ENCODE measurements at places on chromosomes 3 and 15.
A peak's percentile ranks its signal among the peaks of the same experiment; 100 is the strongest.

DNA sequence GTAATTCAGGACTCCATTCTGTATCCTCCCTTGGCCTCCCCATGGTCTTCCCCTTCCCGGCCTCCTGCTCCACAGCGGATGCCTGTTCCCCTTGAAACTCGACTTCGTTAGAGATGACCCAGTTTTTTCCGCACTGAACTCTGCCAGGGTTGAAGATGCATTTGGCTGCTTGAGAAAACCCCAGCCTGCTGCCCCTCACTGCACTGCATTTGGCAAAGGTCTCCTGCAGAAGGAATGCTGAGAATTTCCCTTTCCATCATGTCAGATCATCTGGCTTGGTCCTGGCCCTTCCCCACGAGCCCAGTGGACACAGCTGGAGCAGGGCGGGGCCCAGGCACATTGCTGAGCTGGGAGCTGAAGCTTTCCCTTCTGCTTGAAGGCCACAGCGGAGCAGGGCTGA lies 37.6 kb upstream of the RGMA start:
- peak; percentile 89 for DNase-seq

- DNase-seq, result no peak
Measured at GRCh38 chr3:11720917-11721411, 77.2 kb upstream of the VGLL4 start.

- DNase-seq, result no peak
Measured at GRCh38 chr3:81995329-81995728, 233.9 kb upstream of the GBE1 start.

GRCh38 chr3:37054370-37054769 lies 61.1 kb downstream of the MLH1 start:
- DNase-seq, result no peak

DNA sequence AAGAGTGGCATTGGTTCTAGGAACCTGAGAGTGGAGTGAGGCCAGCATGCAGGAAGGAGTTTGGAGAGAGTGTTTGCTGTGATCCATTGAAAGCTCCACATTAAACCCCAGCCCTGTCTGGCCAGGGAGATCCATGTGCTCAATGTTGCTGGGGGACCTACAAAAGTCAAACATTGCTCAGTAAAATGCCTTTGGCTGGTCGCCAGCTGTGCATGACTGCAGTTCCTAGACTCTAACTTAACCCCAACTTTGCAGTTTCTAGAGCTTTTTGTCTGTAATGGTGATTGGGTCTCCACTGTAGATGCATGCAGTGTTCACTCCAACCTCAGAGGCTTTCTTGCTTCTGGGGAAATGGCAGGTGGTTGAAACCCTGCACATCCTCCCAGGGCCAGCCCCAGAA lies 99.7 kb upstream of the ABHD17C start:
- DNase-seq, result peak; percentile 11

- no peak for DNase-seq
Measured at GRCh38 chr3:196096382-196096953, 14.6 kb upstream of the TFRC start.

- no peak for DNase-seq
Measured at GRCh38 chr3:81003817-81004216, 757.6 kb downstream of the GBE1 start.

GRCh38 chr15:67999320-68000100 lies 54.6 kb upstream of the PIAS1 start:
- DNase-seq, result no peak

GRCh38 chr3:43747641-43748040 lies 56.9 kb downstream of the ABHD5 start:
- DNase-seq, result no peak

DNA sequence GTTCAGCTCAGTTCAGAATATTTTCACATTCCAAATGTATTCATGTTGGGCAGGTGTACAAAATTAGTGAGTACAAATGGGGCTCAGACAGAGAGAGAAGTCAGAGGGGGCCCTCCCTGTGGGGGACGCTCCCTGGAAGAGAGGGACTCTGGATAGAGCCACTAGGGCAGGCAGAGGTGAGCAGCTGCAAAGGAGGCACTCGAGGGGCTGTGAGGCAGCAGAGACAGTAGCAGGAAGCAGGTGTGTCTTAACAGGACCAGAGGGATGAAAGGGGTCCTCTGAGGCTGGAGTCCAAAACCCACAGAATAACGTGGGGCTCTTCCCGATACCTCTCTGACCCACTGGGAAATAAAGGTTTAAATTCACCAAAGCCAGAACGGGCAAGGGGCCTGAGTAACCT lies 127.1 kb downstream of the MEGF11 start:
- DNase-seq, result no peak

- DNase-seq, result no peak
Measured at GRCh38 chr3:153293265-153293664, 131.2 kb downstream of the RAP2B start.

GRCh38 chr3:86989611-86990010 lies 1.3 kb downstream of the VGLL3 start:
- DNase-seq, result no peak
